ENCODE measurements at places on chromosomes 2 and 18.
A peak's percentile ranks its signal among the peaks of the same experiment; 100 is the strongest.

GRCh38 chr18:49814147-49814499 lies 790 bp upstream of the ACAA2 start:
- DNase-seq: peak; percentile 67

GRCh38 chr2:225100856-225101294 lies 58.6 kb upstream of the DOCK10 start:
- no peak for DNase-seq

- peak; percentile 9 for DNase-seq
These were observed 104.0 kb downstream of the COBLL1 start for GRCh38 chr2:164737612-164738081.

DNA sequence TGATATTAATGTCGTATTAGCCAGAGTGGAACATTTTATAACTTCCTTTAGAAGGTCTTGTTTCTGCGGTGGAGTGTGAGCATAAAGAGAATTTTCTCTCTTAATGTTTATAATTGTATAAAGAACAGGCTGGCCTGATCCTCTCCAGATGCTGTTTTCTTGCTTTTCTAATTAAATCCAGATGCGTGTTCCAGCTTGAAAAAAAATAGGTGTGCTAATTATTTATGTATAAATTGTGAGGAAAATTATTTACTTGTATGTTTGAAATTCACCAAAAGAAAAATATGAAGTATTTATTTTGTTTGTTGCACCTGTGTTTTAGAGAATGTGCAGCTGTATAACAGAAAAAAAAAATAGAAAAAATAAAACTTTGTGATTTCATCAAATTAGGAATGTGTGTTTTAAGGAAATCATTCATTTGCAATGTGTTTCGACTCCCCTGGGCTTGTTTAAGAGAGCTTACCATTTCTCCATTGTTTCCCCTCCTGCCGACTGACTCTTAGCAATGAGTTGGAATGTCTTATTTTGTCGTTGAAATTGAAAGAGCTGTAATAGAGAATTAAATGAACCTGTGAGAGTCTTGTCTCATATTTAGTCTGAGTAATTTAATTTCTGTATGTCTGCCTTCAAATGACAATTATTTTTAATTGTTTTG lies 220.1 kb upstream of the NXPH2 start:
- no peak for DNase-seq

- DNase-seq: no peak
These were observed 2.0 kb upstream of the CXCR4 start for GRCh38 chr2:136119717-136120675.

GRCh38 chr2:44906972-44907371 lies 34.5 kb upstream of the SIX3 start:
- no peak for DNase-seq

DNA sequence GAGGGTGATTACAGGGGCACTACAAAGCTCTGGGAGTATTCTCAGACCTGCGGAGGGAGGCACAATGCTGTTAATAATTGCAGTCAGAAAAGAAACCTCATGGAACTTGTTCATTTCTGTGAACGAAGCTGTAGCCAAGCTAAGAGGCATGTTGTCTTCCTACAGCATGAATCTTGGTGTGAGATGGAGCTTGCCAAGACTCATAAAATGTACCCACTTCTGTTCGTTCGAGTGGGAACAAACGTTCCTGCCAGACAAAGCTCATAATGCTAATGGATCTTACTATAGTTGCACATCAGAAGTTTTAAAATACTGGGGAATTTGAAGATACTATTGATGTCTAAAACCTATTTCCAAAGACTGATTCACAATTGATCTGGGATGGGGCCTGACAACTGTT lies 489.1 kb downstream of the ZEB2 start:
- DNase-seq: no peak

DNA sequence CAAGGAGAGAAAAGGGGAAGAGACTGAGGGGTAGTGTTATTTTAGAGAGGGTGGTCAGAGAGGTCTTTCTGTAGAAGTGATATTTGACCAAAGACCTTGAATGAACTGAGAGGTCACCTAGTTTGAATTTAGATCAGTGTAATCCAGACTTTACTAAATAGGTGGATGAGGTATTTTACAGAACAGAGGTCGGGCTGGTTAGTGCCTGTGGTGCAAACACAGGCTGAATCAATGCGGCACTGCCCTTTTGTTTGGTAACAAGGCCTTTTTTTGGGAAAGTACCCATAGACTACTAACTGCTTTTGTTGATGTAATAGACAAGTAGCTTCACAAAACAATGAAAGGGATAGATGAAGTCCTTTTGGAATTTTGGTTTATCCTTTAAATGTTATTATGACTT lies 15.9 kb downstream of the RAPGEF4 start:
- DNase-seq: no peak

Measured in CD4-positive, alpha-beta T cell treated with Interleukin-21 for 1 hour (primary cell).